ENCODE measurements at places on chromosomes 7 and 10.

DNA sequence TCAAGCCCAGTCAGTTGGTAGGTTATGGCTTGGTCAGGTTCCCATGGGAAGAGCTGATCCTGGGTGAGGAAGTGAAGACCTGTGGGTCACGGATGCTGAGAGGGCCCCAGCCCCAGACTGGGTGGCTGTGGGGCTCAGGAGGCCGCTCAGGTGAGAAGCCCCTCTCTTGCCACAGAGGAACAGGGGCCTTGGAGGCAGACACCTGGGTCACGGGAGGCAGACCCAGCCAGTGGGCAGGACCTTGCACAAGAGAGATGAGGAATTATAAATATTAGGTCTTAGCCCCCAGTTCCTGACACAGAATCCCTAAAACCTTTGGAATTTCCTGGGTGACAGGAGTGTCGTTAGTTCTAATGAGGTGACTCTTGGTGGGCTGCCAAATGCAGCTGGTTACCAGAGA lies 10.6 kb upstream of the CRHR2 start:
- no peak for DNase-seq

DNA sequence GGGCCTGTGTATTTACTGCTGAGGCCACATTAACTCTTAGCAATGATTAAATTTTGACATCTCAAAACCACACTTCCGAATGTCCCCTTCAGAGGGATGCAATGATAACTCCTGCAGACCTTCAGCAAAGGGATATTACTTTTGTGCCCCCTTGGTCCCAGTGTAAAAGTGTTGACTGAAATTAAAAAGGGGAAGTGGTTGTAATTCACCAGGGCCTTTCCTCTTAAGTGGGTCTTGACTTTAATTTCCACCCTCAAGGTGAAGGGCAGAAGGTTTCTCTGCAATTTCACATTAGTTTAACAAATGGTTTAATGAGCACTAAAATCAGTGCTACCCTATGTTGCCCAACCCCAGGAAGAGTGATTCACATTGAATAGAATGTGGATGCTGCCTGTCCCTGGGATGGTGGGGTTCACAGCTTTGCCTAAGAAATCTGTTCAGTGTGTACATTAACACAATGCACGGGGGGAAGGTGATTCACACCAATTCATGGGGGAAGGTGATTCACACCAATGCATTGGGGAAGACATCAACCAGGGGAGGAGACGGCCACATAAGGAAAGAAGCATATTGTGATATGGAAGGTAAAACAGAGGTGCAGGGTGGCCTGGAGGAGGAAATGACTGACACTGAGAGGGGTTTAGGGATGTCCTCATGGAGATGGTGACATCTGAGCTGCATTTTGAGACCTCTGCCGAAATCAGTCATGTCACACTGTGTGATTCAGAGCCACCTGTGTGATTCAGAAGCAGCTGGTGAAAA lies 19.4 kb upstream of the TNS3 start:
- DNase-seq: no peak

- DNase-seq: no peak
These were observed 201.0 kb upstream of the PTN start for GRCh38 chr7:137544453-137545058.

DNA sequence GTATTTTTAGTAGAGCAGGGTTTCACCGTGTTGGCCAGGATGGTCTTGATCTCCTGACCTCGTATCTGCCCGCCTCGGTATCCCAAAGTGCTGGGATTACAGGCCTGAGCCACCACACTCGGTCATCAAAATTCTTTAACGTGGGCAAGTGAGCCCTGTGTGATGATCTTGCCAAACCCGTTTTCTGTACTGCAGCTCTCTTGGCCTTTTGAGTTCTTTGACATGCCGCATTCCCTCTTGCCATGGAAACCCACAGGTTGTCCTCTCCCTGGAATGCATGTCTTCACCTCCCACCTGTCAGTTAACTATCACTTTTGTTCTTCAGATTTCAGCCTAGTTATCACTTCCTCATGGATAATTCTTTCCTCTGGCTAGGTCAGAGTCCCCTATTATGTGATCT lies 5.0 kb downstream of the NUP205 start:
- DNase-seq: no peak

- DNase-seq: no peak
These were observed 165.9 kb downstream of the ABCA13 start for GRCh38 chr7:48337012-48337621.

DNA sequence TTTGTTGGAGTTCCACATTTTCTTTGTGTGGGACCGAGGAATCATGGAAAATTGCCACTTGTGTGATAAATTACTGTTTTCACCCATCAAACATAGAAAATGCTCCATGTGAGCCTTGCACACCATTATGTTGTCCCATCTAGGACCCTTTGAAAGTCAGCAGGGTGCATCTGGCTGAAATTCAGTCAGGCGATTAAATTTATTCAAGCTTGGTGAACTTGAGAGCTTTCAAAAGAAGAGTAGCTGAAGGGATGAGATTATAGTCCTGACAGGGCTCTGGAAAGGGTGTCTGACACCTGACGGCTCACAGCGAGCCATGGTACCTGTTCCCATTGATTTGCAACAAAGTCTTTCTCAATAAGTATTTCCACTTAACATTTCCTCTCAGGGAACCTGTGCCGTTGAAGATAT lies 399.7 kb upstream of the ETV1 start:
- no peak for DNase-seq

GRCh38 chr10:114548662-114549061 lies 109.4 kb downstream of the ABLIM1 start:
- DNase-seq: no peak

- no peak for DNase-seq
These were observed 320.3 kb upstream of the FOXK1 start for GRCh38 chr7:4361774-4362173.

DNA sequence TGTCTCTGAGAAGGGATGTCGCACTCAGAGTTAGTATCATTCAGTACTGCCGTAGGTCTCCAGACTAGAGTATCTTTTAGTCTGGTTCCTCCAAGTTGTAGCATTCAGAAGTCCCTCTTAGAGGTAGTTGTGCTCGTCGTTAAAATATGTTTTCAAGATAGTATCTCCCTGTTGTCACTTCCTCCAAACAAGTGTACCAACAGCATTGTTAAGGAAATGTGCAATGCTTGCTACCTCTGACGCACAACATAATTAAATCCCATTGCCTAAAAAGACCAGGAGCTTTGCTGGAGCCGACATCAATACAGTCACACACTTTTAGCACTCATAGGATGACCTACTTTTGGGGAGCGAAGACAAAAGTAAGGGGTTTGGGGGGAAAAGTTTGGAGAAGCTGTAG lies 80.0 kb upstream of the STK17A start:
- no peak for DNase-seq

- DNase-seq: no peak
These were observed 191.7 kb upstream of the C7orf33 start for GRCh38 chr7:148398844-148399365.

GRCh38 chr7:79093421-79093820 lies 360.0 kb downstream of the MAGI2 start:
- DNase-seq: no peak

DNA sequence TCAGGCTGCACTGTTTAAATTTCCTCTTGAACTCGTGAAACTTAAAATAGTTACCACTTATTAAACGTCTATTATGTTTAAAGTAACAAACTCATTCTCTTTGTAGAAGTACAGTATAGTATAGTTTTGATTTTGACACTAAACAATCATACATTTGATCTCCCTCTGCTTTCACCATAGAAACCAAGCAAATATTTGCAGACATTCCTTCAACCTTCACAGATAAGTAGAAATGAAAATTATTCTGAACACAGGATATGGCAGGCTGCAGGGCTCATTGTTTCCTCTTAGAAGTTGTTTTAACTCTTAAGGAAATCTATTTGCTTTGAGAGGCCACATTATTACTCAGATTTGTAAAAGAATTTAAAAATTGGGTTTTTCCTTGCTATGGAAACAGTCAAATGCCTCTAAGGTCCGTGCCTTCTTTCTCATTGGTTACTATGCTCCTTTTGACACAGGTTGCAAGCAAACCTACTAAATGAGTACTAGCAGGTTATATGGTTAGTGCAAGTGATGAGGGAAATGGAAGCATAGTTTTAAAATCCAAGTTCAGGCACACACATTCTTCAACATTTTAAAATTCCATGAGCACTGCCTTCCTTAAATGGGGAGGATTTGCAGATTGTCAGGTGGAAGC lies 92.8 kb upstream of the FAM133B start:
- DNase-seq: no peak

DNA sequence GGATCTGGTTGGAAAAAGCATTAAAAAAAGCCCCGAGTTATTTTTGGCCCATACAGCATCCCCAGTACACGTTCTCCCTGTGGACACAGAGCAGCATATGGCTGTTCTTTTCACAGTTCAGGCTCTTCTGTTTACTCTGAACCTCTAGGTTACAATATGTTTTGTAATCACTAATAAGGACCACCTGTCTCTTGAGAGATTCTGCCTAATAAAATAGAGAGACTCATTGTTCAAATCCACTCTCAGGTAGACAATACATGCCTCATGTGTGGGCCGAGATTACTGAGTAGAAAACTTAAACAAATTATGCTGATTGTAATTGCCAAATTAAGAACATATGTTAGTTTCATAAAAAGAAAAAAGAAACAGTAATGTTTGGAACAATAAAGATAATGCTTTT lies 647.7 kb downstream of the GRM8 start:
- no peak for DNase-seq

DNA sequence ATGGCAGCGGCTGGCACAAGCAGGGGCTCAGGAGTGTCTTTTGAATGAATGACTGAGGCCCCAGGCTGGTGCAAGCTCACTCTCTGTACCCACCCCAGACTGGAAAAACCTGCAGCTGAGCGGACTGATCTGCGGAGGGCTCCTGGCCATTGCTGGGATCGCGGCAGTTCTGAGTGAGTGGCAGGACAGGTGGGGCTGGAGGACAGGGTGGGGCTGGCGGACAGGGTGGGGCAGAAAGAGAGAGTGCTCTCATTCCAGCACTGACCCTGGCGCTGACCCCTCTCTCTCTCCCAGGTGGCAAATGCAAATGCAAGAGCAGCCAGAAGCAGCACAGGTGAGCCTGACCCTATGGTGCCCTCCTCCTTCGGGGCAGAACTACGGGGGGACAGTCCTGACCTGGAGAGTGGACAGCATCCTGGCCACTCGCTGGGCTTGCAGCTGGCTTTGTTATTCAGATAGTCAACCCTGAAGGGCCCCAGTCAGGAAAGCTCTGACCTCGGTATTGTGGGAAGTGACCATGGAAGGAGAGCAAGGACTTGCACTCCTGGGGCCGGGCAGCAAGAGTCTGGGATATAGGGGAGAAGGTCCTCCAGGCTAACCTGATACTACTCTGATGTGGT lies 4.1 kb downstream of the FXYD4 start:
- no peak for DNase-seq

DNA sequence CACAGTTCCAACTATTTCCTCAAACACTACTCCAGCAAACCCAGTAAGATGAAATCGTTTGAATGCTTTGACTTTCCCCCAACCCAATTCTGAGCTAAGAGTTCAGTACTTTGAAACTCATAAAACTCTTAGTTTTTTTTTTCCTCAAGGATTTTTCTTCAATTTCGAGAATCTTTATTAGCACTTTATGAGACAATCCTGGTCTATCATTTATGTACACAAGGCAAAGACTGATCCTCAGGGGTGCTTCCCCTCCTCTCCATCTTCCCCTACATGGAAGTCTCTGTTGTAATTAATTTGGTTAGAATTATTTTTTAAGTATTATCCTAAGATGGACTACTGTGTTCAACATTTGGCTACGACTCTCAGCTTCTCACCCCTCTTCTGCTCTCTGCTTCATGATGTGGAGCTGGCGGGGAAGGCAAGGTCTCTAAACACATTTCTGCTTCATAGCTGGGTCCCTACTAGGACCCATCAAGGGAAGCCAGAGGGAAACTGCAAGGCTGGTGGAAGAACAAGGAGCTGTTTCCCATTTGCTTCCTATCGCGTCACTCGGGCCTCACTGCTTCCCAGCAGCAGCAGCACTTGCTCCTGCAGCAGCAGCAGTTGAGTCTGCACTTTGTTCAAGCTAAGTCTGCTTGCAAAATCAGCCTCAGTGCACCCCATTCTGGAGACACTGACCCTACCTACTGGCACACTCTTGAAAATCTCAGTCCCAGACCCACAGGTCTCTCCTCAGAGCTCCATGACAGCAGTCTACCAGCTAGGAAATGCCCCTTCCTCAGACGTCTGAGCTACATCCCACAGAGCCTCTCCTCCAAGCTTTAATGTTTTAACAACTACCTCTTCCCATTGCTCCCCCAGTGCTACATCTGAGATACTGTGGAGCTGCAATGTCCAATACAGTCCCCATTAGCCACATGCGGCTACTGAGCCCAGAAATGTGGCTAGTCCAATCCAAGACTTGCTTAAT lies 90.0 kb downstream of the CHCHD3 start:
- no peak for DNase-seq

- no peak for DNase-seq
These were observed 257.2 kb downstream of the GLRX3 start for GRCh38 chr10:130393342-130393741.

DNA sequence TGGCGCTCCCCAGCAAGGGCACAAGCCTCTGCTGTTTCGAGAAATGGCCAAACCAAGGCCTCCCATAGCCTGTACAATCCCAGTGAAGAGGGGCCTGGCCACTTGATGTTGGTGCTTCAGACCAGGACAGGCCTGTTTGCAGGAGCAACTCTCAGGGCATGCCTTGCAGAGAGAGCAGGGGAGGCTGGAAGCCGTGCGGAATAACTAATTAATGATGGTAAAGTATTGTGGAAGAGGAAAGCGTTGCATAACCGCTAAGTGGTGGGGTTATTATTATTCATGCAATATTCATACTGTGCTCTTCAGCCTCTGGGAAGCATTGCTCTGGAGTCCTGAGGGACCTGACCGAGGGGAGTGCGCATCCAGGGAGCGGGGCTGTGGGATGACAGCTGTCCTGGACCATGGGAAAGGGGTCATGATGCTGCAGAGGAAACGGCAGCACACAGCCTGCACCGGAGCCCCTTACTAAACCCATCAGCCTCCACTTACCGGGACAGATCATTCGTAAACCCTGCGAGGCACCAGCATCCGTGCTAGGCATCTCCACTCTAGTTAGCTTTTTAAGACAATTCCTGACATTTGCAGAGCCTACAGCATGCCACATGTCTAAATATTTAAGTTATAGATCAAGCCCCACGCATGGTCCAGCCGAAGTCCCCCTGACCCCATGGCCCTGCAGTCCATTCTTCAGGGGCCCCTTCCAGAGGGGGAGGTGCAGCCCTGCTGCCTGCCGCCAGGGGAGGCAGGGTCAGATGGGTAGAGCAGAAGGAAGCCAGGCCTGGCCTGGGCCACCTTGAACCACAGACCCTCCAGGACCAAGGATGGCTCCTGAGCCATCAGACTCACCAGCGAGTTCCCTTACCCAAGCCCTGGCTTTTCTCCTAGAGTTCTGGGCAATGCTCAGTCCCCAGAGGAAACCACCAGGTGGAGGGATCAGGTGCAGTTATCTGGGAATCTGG lies 11.6 kb downstream of the TMEM273 start:
- DNase-seq: no peak

All from cortex of kidney (tissue), 1 donor.